ENCODE measurements at places on chromosomes 11 and 22. TPM values are rescaled to one million over a fixed set of nuclear protein-coding genes. Genes with fewer than 3 reads are reported as not detected.

Gene ALDH3B1
- 0.53 TPM for total RNA-seq

GRCh38 chr11:19450282-19450681, 209.5 kb upstream of the E2F8 start:
- DNase-seq = no peak

Gene ACR
- 0.55 TPM for total RNA-seq

Gene BAD
- 31.3 TPM for total RNA-seq

DNA sequence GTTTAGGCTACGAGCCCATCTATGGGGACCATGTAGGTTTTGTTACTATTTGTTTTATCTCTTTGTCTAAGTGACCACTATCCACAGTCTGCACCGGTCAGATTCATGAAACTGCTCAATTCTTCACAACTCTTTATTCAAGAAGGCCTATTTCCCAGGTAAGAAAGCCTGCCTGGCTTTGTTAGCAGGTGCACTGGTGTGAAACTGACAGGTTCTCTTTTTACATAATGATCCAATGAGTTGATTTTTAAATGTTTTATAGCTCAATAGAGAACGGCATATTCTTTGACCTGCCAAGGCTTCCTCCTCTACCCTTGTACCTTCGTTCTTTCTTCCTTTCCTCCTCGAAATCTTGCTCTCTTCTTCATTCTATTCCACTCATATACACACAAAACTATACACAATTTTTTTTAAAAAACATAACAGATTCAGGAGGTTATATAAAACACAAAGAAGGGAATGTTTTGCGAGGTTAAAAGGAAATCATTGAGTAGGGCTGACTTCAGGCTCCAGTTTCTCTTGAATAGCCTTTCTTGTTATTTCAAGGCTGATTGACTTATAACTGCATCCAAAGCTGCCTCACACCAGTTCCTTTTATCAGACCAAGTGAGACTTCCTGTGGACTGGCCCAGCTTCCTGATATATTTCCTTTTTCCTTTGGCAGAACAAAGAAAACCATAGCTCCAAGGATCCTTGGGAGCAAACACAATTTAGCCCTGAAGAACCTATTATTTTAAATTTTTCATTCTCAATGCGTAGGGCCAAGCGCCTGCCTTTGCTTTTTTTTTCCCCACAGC, 11.4 kb downstream of the FLI1 start:
- no peak for DNase-seq

GRCh38 chr22:37331034-37331428, 48.7 kb downstream of the CYTH4 start:
- DNase-seq = no peak
